GM13976 (cell line): ENCODE measurements at places on chromosomes 11 and 22.

- DNase-seq = no peak
Observed at GRCh38 chr11:131356206-131356605, 14.2 kb upstream of the NTM start.

GRCh38 chr11:10541561-10541930 is 559 bp upstream of the RNF141 start:
- no peak for DNase-seq

DNA sequence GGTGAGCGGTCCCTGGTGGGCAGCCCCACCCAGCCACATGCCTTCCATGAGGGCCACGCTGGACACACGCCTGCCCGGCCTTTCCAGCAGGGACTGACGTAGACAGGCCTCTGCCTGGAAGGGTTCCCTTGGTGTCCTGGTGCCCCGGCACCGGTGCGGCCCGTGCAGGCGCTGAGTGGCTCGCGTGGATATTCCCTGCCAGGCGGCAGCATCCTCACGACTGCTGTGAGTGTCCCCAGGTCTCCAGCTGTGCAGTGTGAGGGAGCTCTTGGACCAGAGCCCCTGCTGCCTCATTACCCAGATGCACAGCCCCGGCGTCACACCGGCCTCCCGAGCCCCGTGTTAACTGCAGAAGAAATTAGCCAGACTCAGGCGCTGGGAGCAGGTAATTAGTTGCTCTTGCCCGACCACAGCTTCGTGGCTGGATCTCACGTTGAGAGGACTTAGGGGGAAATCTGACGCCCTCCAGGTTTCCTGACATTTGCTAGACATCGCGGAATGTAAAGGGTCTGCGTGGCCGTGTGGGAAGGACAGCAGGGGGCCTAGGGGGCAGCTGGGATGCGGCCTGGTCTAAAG is 1196.3 kb downstream of the BRD1 start:
- DNase-seq = no peak

- no peak for DNase-seq
Observed at GRCh38 chr11:12859872-12860657, 149.1 kb upstream of the RASSF10 start.

DNA sequence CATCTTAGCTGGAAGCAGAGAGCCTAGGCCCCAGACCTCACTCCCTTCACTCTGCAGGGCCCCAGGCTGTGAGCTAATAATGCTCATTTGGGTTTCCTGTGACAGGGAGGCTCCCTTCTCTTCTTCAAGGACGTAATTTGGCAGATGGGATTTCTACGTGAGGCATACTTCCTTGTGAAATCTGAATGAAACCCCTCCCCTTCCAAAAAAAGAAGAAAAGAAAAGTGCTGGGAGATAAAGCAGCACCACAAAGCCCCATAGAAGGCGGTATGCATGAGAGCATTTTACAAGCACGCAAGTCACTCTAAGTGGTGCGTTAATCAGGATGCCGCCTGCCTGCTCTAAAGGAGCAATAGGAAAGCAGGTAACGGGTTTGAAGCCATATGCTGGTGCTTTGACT is 5.7 kb downstream of the P2RX3 start:
- DNase-seq = no peak

DNA sequence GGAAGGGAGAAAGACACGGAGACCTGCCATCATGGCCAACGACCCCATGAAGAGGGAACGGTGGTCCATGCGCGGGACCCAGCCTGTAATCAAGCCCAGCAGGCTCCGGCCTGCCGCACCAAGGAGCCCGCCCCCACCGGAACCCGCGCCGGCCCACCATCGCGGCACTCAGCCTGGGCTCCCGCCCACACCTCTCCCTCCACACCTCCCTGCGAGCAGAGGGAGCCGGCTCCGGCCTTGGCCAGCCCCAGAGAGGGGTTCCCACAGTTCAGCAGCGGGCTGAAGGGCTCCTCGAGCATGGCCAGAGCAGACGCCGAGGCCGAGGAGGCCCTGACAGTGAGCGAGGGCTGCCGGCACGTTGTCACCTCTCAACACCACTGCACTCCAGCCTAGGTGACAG is 1302.8 kb upstream of the CNTN5 start:
- no peak for DNase-seq

DNA sequence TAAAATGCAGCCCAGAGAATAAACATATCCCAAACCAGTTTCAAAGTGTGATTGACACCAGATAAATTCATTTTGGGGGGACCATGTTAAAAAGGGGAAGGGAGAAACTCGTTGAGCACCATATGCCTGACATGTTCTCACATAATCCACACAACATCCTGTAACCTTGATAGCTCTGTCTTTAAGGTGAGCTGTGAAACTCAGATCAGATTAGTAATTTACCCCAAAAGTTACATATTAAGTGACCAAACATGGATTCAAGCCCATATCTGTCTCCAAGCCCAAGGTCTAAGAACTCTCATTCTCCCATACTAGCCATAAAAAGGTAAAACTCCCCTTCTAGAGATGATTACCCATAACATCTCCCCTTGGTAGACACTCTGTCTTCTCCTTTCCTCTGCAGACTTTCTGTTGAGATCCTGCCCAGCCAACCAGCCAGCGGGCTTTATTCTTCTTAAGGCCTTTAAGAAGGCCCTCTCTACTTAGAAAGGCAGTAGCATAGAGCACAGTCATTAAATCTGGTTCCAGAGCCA is 150.7 kb downstream of the CCDC34 start:
- no peak for DNase-seq

DNA sequence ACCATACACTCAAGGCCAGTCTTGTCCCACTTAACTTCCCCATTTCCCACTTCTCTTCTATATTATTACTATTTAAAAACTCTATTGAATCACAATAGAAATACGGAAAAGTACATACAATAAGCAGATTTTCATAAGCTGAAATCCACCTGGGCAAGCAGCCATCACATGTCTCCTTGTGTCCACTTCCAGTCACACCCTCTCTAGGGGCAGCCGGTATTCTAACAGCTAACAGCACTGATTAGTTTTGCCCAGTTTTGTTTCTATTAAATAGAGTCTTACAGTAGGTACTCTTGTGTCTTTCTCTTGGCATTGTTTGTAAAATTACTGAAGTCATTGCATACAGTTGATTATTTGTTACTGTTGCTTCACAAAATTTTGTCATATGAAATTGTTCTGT is 37.8 kb downstream of the PPP6R3 start:
- DNase-seq = no peak

GRCh38 chr11:120539667-120540369 is 28.3 kb downstream of the GRIK4 start:
- no peak for DNase-seq

DNA sequence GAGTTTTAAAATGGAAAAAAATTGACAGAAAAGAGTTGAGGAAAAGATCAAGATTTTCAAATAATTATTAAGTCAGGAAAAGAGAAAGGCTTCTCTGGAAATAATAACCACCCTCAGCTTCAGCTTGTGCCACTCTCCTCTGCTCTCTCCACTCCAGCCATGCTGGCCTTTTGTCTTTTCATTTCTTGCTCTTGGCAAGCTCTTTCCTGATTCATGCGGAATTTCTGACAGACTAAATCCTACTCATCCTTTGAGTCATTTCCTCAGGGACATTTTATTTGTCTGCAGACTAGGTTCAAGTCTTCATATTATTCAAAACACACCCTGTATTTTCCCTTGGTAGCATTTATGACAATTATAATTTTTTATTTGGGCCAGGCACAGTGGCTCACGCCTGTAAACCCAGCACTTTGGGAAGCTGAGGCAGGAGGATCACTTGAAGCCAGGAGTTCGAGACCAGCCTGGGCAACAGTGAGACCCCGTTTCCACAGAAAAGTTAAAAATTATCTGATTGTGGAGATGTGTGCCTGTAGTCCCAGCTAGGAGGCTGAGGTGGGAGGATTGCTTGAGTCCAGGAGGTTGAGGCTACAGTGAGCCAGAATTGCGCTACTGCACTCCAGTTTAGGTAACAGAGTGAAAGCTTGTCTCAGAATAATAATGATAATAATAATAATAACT is 7.8 kb upstream of the P4HA3 start:
- no peak for DNase-seq

DNA sequence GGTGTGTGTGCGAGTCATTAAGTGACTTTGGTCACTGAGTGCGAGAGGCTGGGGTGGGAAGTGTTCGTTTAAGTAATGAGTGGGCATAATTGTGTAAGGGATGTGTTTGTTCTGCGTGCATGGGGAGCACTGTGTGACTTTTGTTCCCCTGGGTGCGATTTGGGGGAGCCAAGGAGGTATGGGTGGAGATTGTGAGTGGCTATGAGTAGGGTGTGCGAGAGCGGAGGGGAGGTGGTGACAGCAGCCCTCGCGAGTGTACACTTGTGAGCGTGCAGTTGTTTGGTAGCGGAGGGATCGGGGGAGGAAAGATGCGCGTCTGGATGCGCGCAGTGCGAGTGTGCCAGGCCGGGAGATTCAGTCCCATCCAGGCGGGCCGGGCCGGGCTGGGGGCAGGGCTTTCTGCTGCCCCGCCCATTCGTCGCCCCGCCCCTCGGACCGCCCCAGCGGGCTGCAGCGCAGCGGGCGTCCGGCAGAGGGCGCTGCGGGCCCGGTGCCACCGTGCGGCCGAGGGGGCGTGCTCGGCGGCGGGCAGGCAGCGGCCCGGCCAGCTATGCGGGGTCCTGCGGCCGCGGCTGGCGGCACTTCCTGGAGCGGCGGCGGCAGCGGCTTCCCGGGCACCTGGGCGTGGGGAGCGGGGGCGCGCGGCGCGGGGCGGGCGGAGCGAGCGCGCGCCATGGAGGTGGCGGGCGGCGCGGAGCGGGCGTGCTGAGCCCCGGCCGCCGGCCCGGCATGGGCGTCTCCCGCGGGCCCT is at the start of gene DGKZ:
Gene DGKZ, plus strand, starts transcription at position 578 of the 751 bp plus-strand sequence. CDS start 197 bp downstream, outside the sequence.
- peak; percentile 96 for DNase-seq

GRCh38 chr22:38193580-38193979 is 8.2 kb upstream of the MAFF start:
- DNase-seq = no peak

DNA sequence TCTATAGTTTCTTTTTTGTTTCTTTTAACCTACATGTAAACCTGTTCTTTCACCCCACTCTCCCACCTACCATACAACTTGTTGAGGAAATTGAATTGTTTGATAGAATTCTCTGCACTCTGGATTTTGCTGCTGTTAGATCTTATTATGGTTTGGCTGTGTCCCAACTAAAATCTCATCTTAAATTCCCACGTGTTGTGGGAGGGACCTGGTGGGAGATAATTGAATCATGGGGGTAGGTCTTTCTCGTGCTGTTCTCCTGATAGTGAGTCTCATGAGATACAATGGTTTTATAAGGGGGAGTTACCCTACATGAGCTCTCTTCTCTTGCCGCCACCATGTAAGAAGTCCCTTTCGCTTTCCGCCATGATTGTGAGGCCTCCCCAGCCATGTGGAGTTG is 15.0 kb upstream of the PITPNB start:
- DNase-seq = no peak

DNA sequence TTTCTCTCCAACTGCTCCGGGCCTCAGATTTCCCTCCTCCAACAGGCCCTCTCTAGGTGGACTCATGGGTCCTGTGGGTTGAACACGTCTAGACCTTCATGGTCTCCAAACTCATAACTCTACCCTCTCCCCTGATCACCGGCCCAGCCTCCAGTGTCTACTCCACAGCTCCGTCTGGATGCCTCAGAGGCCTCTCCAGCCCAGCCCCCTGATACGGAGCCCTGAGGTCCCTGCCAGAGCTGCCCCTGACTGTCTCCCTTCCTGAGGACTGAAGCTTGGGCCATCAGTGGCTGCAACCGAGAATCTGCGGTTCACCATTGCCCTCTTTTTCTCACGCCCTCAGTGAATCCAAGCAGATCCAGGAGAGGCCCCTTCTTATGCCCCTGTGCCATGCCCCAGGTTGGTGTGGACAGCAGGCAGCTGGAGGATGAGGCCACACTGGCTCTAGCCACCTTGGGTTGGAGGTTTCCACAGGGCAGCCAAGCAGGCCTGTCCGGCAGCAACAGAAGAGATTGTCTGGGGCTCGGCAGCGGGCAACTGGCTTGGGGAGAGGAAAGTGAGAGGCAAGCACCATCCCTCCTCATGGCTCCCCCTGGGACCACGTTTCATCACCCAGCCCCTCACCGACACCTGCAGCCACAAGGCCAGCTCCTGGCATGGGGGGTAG is 104.6 kb upstream of the FGF3 start:
- DNase-seq = no peak

DNA sequence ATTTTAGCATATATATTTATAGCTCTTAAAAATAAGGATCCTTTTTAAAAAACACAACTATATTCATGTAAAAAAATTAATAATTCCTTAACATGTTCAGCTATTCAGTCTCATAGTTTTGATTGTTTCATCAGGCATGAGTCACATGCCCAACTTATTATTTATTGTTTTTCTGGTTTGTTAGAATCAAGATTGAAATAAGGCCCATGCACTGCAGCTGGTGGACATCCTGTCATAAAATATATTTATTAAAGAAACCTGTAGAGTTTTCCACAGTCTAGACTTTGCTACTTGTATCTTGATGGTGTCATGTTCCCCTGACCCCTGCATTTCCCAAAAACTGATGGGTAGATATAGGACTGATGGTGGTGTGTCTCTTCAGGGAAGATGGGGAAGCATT is 77.4 kb downstream of the PARVA start:
- DNase-seq = no peak

DNA sequence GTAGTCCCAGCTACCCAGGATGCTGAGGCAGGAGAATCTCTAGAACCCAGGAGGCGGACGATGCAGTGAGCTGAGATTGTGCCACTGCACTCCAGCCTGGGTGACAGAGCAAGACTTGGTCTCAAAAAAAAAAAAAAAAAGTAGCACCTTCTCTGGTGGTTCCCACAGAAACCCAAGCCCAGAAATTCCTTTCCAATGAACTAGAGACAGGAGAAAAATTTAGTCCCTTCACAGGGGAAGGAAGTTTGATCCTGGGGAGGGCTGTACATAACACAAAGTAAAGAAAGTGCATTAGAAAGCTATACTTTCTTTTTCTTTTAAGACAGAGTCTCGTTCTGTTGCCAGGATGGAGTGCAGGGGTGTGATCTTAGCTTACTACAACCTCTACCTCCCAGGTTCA is 25.5 kb upstream of the APOA1 start:
- DNase-seq = no peak

DNA sequence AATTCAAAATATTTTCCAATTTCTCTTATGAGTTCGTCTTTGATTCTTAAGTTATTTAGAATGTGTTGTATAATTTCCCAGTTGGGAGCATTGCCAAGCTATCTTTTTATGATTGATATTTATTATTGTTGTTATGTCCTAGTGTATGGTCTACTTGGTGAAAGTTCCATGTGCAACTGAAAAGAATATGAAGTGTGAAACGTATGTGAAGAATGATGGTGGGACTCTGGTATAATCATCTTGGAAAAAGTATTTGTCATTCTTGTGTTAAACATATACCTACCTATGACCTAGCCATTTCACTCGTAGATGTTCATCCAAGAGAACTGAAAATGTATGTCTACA is 12.0 kb upstream of the GNB1L start:
- no peak for DNase-seq
